Activated T-cell treated with anti-CD3 and anti-CD28 coated beads, Interleukin-2, amount 50 U/mL, for 72 hours (primary cell): ENCODE measurements at places on chromosomes 7 and 10. TPM values are rescaled to one million over a fixed set of nuclear protein-coding genes. Genes with fewer than 3 reads are reported as not detected.

DNA sequence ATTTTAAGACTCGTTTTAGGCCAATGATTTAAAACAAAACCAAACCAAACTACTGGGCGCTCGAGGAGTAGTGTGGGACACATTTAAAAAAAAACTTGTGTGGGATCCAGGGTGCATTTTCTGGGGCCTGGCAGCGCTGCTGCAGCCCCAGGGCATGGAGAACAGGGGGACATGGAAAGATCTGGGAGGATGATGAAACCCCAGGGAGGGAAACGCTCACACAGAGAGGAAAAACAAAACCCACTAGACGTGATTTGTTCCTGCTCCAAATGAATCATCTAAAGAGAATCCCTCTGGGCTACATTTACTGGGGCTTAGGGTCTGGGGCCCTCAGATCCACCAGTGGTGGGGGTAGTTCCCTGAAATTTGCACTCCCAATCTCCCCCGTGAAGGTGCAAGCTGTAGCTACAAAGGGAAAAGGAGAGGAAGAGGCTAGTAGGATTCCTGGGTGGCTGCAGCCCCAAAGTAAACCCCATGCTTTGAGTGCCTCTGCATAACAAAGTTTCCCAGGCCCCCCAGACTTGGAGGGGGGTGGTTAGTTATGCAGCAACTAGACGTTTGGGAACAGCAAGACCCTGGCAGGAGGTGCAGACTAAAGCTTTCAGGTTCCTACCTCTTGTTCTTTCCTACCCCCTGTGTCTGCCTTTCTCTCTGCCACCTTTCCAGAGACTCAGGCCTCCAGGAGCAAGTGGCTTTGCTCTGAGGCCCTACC, 14.5 kb upstream of the HOXA13 start:
- no peak for DNase-seq

DNA sequence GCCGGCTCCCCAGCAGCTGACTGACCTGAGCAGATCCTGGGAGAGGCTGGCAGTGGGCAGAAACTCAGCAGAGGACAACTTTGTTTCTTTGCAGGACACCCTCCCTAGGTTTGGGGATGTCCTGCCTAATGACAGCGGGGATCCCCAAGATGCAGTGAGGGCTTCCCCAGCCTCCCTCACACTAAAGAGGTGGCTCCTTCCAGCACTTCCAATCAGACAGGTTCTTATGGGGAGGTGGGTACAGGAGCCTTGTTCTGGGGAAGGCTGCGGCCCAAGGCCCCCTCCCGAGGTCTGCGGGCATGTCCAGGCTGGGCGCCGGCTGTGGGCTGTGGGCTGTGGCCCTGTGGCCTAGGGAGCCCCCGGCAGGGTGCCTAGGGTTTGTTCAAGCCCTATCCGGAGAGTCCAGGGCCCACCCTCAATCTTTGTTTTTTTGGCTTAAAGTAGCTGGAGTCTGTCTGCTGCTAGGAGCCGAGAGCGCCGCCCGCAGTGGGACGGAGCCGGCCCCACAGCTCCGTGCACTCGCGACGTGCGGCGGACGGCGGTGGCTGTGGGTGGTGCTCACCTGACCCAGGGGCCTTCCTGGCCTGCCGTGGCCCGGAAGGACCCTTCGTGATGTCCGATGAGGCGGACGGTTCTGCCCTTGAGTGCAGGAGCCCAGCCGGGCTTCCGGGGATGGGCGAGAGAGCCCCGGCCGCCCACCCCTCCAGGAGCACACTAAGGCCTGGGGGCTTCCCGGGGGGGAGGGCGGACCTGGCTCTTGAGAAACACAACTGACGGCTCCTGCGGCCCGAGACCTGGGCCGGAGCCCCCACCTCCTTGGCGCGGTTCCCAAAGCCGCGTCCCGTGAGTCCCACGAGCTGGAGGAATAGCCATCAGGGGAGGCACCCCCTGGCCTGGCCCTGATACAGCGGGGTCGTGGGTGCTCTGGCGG, 57.2 kb downstream of the PDGFA start:
- DNase-seq: no peak

DNA sequence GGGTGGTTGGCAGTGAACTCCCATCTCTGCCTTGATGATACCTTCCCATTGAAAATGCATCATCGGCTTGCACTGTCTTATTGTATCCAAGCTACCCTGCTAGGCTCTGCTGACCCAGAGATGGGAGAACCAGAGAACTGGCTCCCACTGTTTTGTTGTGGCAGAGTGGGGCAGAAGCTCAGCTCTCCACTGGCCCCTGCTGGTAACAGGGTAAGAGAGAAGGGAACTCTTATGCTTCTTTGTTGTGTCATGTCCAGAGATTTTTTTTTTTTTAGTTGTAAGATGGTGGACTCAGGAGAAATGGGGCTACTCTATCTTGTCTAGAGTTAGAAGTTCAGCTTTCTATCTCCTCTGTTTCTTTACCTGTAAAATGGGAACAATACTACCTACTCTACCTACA, 100.5 kb upstream of the SDK1 start:
- peak; percentile 31 for DNase-seq

DNA sequence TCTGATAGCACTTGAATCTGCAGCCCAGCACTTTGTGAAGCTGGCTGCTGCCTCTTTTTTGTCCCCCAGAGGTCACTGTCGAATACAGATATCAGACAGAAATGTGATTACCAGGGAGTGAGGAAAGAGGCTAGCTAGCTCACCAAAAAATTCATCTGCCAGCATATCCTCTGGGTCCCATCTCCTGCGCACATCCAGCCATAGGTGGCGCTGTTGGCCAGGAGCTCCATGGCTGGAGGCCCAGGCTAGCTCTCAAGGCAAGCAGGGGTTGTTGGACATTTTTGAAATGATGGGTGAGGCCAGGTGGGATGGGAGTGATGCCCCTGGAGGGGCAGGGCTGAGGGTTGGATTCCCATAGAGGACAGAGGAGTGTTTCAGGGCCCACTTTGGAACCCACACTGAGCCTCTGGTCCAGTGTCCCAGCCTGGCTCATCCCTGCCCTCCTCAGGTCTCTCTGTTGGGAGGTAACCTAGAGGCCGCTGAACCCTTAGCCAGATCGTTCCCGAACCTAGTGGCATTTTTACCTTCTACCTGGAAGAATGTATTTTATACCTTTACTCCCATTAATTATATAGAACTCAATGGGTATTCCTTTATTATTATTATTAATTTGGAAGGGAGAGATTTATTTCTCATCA, 14.8 kb downstream of the DPCD start:
- DNase-seq: peak; percentile 71

GRCh38 chr10:52858722-52859121, 86.1 kb upstream of the MBL2 start:
- no peak for DNase-seq

DNA sequence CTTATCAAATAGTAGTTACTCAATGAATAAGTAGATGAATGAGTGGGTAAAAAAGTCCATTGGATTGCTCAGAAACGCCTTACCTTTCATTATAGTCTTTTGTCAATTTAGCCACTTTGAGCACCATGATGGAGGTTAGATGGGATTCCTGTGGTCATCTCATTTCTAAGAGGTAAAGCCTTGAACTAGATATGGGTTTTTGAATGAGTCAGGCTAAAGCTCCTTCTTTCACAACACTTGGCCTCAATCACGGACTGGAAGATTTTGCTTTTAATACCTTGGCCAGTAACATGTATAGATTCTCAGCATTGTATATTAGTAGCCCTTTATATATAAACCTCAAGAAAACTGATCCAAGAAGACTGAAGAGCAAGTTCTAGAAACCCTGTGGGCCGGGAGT, 99.7 kb upstream of the CCDC6 start:
- no peak for DNase-seq

- no peak for DNase-seq
Observed at GRCh38 chr7:138657854-138658386, 43.2 kb downstream of the SVOPL start.

DNA sequence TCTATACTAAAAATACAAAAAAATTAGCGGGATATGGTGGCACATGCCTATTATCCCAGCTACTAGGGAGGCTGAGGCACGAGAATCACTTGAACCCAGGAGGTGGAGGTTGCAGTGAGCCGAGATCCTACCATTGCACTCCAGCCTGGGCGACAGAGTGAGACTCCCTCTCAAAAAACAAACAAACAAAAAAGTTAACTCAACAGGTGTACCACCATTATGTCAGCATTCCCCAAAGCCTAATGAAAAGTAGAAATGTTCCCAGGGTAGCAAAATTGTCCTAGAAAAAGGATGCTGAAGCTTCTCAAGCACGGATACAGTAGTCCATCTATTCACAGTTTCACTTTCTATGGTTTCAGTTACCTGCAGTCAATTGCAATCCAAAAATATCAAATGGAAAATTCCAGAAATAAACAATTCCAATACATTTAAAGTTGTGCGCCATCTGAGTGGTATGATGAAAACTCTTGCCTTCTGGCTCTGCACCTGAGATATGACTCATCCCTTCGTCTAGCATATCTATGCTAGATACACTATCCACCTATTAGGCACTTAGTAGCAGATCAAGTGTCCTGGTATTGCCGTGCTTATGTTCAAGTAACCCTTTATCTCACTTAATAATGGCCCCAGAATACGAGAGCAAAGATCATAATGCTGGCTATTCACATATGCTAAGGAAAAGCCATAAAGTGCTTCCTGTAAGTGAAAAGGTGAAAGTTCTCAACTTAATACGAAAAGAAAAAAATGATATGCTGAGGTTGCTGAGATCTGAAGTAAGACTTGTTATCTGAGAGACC, 37.2 kb upstream of the SLC35G1 start:
- no peak for DNase-seq

- no peak for DNase-seq
Observed at GRCh38 chr10:60348982-60349381, 40.7 kb downstream of the ANK3 start.

DNA sequence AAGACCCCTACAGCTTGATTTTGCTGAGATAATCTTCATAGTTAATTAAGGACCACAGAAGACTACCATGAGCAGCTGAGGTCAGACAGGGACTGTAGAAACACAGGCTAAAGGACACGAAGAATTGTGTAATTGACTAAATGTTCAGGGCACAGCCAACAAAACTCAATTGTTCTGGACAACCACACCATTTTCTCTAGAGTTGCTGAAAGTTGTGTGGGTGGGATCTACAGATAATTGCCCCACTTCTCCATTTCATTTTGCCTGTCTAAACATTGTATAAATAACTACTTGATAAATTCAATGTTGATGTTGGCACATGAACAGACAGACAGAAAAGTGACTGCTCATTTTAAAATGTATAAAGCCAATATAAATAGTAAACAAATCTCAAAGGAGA, 39.0 kb upstream of the SLC16A12 start:
- no peak for DNase-seq

DNA sequence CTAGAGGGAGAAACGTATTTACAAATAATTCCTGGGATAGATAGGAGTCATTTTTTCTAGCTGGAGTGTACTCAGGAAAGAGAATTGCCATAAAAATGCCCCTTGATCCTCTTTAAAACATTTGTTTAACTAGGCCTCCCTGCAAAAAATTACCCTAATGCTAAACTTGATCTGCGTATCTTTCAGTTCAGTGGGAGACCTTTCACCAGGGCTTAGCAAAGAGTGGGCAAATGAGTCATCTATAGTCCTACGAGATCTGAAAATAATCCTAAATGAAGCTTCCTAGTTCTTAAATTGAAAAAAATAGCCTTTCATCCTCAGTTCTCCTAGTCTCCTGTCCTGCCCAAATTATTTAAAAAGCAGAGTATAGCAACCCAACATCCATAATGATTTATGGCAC, 198.6 kb upstream of the FRMD4A start:
- no peak for DNase-seq

DNA sequence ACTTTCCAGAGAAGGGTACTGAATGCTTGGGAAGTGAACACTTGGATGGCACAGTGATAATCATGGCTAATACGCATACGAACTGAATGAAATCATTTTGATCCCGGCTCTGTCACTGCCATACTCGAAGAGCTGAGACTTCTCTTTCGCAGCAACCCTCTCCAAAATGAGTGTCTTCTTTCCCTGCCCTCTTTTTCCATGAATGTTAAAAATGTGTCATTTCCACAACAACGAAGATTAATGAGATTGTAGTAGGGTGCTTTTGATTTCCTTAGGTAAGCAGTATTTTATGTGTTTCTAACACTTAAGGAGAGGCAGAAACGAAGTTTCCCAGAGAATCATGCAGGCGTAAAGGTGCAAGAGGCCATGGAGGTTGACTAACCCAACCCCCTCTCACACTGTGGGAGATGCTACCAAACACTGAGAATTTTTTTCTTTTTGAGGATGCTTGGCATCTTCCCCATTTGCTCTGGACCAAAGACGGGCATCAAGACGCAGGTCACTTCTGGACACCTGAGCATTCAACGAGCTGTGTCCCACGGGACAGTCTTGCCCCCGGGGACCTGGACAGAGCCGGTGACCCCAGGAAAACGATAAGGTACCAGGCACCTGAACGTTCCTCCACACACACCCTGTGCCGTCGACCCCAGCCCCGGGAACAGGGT, 823 bp downstream of the COPG2 start:
- DNase-seq: peak; percentile 10

GRCh38 chr7:107162475-107162874, 6.3 kb upstream of the HBP1 start:
- DNase-seq: no peak

DNA sequence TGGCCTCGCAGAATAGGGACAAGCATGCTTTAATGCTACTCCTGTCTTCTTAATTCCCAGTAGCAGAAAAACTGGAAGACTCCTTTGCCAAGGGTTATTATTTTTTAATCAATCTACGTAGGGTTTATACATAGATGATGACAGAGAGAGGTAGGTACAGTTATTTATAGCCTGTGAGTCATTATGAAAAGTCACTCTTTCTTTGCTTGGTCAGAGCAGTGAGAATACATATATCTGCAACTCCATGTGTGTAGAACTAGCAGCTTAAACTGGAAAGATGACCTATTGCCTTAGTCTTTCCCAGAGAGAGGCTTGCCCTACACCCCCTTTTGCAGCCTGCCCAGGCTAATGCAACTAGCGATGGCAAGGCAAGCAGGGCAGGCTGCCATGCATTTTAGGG, 1050.6 kb downstream of the NRG3 start:
- no peak for DNase-seq

DNA sequence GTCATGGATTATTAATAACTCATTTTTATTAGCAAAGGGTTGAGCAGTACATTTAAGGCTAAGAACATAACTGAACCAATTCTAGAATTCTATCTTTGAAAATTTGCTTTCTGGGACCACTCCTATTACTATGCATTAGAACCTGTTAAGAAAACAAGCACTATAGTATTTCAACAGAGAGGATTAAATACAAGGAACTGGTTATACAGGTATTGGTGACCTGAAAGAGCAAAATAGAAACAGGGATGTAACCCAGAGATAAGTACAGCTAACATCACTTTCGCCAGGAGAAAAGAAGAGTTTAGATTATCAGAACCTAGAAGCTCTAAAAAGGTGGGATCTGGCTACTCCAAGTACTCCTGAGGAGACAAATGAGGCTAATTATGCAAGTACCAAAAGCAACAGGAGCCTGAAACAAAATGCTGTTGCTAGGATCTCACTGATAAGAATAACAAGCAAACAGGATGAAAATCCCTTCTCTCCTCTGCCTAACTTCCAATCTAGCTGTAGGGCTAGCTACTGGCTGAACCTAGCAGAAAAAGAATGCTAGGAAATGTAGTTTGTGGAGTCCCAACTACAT, 32.1 kb upstream of the ELAPOR2 start:
- DNase-seq: no peak

Gene PRKCQ
- 49.2 TPM for total RNA-seq

Gene OR2A1
- total RNA-seq: not detected

Gene CHRM2
- not detected for total RNA-seq

Gene LAMTOR4
- 134 TPM for total RNA-seq

Gene DNMBP
- 2.9 TPM for total RNA-seq
